NCI-H1694 (cell line): ENCODE measurements at places on chromosomes 2 and 18.

- no peak for DNase-seq
Observed at GRCh38 chr2:128736046-128736688, 417.5 kb upstream of the HS6ST1 start.

GRCh38 chr2:212891580-212891979 lies 259.8 kb downstream of the IKZF2 start:
- no peak for DNase-seq

- DNase-seq = no peak
Observed at GRCh38 chr2:235216901-235217300, 265.1 kb downstream of the SH3BP4 start.

- no peak for DNase-seq
Observed at GRCh38 chr2:205722283-205722918, 40.1 kb downstream of the NRP2 start.

DNA sequence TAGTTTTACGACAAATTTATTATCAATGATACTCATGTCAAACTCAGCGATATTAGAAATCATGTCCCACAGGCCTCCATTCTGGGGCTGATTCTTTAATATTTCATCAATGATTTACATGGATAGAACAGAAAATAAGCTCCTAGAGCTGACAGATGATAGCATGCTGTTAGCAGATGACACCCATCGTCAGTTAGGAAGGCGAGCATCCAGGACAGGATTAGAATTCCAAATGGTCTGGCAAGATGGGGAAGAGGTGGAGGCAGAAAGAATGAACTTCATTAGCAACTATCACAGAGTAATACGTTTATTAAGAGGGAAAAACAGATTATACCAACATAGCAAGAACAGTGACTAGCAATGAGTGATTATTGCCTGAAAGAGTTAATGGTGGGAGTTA lies 46.2 kb upstream of the ACVR1 start:
- no peak for DNase-seq

DNA sequence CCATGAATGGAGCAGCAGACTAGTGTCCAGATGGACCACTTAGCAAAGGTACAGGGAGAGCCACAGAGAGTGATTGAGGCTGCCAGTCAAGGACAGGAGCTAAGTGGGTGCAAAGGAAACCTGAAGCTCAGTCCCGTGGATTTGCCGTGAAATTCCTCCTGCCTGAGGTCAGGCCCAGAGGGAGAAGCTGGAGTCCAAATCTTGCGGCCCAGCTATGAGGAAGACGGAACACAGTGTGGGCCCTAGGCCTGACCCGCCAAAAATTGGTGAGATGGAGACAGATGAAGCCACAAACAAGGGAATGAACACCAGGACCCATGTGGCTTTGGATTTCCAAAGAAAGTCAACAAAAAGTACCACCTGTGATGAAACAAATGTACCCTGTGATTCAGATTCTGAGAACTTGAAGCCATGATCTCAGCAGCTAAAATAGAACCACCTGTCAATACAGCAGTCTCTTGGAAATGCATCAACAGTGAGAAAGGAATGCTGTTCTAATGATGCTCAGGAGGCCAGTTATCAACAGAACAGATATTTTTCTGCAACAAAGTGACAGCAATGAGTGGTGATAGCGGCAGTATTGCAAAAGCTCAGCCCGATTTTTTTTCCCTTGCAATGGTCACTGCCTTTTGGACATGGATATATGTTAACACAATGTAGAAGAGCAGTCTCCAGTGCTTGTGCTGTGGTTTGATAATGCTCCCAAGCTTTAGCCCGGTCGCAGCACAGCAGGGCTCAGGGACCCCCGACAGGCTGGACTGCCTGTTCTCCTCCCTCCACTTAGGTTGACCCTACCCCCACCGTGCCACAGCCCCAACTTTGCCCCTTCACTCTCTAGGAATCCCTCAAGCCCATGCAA lies 10.7 kb downstream of the COL6A3 start:
- DNase-seq = no peak

DNA sequence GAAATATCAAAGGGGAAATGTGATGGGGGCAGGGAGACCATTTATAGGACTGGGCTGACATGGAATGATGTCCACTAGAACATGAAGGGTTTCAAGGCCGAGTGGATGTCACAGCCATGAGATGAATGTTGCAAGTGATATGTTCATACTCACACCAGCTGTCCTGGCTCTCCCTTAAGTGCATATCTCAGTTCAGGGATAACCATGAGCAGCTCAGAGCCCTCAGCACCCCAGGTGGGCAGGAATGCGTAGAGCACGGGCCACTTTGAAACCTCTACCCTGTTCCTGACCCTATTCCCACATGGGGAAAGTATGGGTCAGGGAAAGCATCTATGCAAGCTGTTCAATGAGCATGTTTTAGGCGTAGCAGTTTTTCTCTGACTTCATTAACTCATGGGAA lies 12.4 kb upstream of the EML4 start:
- DNase-seq = no peak

GRCh38 chr2:165112133-165112573 lies 91.7 kb downstream of the SCN3A start:
- no peak for DNase-seq

GRCh38 chr2:67215214-67216055 lies 181.7 kb upstream of the ETAA1 start:
- DNase-seq = peak; percentile 3

- DNase-seq = no peak
Observed at GRCh38 chr18:74635224-74635975, 37.7 kb downstream of the ZNF407 start.

DNA sequence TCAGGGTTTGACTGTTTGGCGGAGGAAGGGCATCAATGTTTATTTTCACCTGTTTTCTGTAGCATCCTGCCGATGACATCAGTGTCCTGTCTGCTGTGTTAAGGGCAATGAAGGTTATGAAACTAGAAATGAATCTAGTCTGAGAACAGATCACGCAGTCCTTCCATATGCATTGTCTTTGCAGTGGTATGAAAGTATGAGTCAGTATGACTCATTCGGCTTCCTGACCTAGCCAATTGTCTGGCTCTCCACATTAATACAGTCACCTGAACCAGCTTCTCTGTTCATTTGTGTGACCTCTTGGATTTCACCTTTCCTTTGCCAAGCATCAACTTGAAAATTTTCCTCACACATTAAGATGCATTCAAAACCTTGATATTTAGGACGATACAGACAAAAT lies 353.8 kb downstream of the RND3 start:
- no peak for DNase-seq

GRCh38 chr18:36297417-36298125 lies at the start of gene FHOD3:
Gene FHOD3 (plus strand): TSS chr18:36297713. CDS start chr18:36297836, 123 bp downstream.
- DNase-seq = no peak

DNA sequence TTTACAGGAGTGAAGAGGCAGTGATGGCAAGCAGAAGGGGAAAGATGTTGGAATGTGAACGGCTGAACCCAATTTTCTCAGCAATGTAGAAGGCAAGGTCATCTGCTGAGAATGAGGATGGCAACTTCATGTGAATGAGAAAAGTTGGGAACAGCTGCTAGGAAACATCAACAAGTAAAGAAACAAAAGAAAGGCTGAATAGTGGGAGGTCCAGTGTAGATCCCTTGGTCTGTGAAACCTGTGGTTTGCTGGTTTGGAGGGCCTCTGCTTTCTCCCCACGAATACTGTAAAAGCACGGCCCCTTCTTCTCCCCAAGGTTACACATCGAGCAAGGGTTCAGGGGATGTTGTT lies 27.4 kb downstream of the MARCHF4 start:
- no peak for DNase-seq

GRCh38 chr2:18546567-18546966 lies 13.9 kb downstream of the RDH14 start:
- DNase-seq = no peak

- no peak for DNase-seq
Observed at GRCh38 chr2:204608237-204608939, 63.1 kb downstream of the PARD3B start.
